Lung (tissue), 17 donors: ENCODE measurements at places on chromosomes 12 and 14.

DNA sequence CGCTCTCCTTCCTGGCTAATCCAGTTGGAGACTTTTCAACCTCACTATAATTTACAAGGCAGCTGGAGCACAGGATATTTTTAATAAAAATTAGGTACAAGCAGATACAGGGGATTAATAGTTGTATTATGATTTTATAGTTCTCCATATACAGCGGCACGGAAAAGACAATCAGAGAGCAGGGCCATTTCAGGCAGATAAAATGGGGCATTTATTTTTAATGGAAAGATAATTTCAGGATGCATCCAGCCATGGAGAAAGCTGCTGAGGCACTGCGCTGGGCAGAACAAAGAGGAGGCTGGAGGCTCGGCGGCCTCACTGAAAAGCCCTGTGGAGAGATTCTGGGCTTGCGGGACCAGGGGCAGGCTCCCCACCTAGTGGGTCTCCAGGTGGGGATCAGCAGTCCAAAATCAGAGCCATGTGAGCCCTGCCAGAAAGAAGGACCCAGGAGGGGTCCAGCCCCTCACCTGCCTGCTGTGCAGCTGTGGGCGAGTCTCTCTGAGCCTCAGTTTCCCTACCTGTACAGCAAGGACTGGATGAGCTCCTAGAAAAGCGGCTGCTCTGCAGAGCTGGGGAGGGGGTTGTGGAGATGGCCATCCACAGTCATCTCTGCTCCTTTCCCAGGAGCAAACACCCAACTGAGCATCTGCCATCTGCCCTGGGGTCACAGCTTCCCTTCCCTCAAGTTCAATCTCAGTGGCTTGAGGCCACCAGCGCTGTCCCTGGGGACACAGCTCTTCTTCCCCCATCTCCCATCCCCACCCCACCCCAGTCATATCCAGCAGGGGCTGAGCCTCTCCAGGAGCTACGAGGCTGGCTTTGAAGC lies 23.9 kb upstream of the C14orf180 start:
- DNase-seq: no peak

- no peak for DNase-seq
Observed at GRCh38 chr12:16520328-16520727, 85.6 kb downstream of the LMO3 start.

DNA sequence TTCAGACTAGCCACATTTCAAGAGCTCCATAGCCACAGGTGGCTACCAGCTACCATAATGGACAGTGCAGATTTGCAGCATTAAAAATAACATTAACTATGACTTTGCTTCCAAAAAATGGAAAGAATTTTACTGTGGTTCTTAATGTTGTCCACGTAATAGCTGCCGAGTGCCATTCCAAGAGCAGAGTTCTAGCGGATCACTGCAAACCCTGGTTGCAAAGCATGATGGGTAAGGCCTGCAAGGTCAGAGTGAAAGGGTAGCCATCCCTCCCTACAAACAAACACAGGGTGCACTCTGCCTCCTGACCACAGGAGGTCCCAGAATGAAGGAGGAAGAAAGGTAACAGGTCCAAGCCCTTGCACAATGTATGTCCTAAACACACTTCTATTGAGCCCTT lies 157.6 kb downstream of the DPF3 start:
- DNase-seq: no peak

DNA sequence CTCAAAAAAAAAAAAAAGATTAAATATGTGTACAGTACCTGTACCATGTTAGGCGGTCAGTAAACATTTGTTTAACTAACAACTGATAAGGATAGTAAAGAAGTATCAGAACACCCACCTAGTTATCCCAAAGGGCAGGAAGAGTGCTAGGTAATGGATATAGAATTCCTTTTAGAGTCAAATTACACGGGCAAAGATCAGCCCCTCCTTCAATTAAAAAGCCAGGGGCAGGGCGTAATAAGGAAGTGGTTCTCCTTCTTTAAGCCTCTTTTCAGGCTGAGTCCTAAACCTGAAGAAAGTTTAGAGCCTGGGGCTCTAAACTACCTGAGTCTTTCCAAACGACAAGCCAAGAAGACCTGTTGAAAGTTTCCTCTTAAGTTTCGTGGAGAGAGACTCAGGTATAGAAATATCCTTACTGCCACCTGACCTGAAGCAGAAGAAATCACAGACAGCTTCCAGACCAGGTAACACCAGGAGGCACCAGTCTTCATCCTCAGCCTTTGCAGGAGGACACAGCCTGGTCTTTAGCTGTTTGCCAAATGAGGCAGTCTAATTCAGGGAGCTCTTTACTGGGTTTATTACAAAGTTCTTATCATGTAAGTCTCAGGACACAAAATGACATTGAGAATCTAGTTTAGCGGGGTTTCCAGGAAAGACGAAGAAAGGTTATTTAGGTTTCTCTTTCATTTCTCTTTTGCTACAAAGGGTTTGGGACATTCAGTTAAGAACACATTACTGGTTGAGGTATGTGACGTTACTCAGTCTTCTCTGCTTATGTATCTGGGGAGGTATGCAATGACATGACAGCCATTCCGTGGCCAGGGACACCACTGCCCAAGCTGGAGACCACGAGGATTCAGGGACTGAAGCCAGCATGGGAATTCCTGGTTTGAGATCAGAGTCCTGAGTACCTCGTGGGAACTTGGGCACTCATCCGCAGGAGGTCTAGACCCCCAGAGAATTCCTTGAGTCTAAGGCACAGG lies at the start of gene BCL2L14:
Gene BCL2L14, plus strand, starts transcription at position 266 of the 983 bp plus-strand sequence. CDS start 8,367 bp downstream, outside the sequence.
- no peak for DNase-seq

- DNase-seq: no peak
Observed at GRCh38 chr14:94157197-94157596, 16.9 kb upstream of the PPP4R4 start.

DNA sequence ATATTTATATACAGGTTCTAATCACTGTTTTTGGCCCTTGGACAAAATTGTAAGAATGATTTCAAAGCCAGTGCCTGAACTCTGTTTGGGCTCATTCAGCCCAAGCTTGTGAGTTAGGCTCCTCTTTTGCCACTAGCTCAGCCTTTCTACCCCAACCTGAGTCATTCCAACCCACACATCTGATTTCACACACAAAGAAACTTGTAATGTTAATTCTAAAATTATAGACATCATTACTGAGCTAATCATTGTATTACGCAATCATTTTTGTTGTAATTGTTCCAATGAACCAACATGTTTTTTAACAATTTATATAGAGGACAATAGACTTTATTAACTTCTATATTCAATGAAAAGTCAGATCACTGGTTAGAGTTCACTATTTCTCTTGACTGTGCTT lies 441.1 kb downstream of the ETNK1 start:
- no peak for DNase-seq

DNA sequence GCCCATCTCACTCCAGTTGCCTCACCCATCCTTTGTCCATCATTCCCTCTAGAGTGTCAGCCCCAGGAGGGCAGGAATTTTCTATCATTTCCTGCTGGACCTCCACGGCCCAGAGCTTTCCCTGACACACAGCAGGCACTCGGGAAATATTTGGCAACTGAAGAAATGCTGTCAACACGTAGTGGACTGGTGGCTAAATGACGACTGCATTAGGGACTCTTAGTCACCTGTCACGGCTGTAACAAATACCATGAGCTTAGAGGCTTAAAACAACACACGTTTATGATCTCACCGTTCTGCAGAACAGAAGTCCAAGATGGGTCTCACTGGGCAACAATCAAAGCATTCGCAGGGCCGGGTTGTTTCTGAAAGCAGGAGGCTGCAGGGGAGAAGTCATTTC lies 91.3 kb downstream of the PHETA1 start:
- DNase-seq: no peak

DNA sequence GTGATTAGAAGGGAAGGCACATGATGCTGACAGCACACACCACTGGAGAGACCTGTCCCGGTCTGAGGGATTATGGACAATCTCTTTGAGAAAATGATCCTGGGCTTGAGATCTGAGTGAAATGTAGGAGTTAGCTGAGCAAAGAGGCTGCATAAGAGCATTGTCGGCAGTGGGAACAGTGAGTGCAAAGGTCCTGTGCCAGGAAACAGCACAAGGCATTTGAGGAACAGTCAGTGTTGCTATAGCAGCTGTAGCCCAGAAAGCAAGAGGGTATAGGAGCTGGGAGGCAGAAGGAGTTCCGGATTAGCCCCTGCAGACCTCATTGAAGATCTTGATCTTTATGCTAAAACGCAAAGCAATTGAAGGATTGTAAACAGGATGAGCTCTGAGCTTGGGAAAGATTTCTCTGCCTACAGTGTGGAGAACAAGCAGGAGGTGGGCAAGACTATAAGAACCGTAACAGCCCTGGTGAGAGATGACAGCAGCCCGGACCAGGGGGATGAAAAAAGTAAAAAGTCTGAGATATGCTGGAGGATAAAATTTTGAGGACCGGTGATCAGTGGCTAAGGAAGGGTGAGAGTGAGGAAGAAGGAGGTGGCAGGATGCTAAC lies 28.5 kb downstream of the CFL2 start:
- no peak for DNase-seq

DNA sequence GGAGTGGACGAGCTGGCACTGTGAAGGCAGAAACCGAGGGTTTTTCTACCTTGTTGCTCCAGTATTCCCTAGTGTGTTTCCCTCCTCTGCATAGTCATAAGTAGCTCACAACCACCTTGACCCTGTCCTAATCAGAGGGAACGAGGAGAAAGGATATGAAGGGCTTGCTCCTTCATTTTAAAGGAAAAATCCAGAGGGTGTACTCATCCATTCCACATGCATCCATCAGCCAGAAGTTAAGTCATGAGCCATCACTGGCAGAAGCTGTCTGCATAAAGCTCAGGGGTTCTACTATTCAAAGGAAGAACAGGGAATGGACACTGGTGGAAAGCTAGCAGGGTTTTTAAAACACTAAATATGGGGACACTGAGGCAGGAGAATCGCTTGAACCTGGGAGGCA lies 84.3 kb upstream of the FOXN3 start:
- no peak for DNase-seq

- DNase-seq: peak; percentile 93
Observed at GRCh38 chr12:75814851-75815754, 216.5 kb downstream of the PHLDA1 start.

DNA sequence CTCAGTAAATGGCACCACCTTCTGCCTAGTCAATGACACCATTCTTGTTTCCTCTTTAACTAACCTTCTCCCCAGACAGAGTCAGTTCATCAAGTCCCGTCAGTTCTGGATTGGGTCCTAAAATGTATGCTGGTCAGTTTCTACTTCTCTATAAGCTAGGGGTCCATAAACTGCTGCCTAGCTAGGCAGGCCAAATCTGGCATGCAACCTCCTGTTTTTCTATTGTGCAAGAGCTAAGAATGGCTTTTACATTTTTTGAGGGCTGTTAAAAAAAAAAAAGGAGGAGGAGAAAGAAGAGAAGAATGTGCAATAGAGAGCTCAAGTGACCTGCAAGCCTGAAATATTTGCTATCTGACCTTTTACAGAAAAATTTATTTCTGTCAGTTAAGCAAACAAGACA lies 6.4 kb upstream of the TMED10 start:
- DNase-seq: peak; percentile 46

GRCh38 chr14:61335049-61335448 lies 13.7 kb downstream of the PRKCH start:
- DNase-seq: no peak

- DNase-seq: no peak
Observed at GRCh38 chr14:99687284-99688209, 3.4 kb downstream of the CYP46A1 start.

DNA sequence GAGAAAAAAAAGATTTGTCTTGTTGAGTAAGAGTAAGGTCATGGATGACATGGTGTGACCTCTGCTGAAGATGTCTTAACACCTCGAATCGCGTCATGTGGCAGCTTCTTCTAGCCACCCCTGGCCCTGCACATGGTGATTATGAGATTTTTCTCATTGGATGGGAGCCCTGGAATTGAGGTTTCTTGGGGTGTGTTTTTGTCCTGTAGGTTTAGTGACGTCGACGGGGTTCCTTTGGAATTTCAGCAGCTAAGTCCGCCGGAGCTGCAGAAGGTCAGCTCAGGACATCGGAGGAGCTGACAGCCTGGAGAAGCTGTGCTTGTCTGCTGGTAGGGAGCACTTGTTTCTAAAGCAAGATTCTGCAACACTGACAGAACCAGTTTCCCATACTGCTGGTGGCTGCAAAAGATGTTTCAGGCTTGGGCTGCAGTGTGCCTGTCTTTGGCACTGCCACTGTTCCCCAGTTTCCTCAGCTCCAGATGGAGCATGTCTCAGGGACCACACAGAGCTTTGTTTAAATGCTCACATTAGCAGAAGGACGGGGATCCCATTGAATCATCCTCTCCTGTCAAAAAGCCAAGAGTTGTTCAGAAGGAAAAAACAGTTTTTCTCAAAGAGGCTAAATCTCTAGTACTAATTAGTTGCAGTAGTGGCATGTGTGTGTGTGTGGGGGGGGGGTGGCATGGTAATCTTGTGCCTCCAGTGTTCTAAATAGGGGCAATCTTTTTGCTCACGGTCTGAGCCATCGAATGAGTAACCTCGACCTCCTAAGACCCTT lies 5.2 kb upstream of the FOS start:
- DNase-seq: peak; percentile 95

DNA sequence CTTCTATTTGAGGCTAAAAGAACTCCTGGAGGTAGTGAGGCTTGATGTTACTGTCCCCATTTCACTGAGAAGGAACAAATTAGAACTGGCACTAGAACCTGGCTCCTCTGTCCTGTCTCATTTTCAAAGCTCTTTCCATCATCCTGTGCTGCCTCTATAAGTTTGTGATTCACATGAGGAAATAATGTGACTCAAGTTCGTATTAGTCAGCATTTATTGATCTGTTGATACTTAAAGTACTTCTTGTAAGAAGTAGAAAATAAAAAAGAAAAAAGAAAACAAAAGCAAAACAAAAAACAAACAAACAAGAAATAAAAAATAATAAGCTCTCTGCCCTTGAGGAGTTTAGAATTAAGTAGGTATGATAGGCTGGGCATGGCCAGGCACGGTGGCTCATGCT lies 2.3 kb upstream of the ESPL1 start:
- DNase-seq: no peak

DNA sequence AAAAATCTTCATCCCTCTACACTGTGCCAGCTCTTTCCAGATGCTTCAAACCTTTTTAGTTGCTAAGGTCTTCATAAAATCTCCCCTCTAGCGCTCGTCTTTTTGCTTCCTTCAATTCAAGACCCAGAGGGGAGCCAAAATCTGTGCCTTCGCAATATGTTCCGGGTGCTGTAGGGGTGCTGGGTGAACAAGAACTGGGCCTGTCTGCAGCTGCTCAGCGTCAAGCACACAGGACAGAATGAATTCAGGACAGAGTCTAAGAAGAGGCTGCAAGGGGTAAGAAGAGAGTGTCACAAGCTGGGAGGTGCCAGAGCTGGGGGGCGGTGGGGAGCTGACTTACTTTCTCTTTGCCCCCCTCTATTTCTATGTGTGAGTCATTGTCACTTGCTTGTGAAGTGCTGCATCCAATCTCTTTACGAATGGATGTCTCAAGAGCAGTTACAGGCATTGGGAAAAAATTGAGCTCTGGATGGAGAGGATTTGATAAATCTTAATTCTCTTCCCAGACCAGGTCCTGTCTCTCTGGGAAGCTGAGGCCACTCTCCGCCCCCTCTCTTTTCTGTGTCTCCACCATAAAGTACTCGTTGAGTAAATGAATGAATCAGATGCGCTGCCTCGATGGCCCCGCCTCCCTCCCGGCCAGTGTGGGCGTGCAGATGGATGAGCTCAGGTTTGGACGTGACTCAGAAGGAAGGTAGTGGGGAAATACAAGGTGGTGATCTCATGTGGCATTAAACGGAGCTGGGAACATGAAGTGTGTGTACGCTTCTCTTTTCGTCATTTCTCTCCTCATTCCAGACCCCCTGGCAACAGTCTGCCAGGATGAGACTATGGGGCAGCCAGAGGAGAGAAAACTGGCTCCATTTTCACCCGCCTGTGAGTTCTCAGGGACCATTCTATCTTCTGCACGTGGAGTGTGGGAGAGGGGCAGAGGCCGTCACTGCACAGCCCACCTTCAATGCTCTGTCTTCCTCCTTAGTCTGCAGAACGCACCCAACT lies 91.3 kb downstream of the TSPAN9 start:
- DNase-seq: no peak

- DNase-seq: no peak
Observed at GRCh38 chr12:105214670-105215375, 21.2 kb downstream of the APPL2 start.
